ENCODE measurements at places on chromosomes 12 and 14.

DNA sequence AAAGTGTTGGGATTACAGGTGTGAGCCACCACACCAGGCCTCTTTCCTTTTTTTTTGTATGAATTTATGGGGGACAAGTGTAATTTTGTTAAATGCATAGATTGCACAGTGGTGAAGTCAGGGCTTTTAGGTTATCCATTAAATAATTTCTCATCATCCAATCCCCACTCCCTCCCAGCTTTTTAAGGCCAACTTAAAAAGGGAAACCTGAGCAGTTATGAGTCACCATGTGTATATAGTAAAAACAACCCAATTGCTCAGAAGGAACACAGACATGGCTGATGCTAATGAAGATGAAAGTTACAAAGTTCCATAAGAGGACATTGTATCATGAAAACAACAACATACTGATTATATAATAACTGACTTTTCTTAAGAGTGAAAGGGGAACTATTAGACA is 25.6 kb upstream of the ARID2 start:
- no peak for DNase-seq

DNA sequence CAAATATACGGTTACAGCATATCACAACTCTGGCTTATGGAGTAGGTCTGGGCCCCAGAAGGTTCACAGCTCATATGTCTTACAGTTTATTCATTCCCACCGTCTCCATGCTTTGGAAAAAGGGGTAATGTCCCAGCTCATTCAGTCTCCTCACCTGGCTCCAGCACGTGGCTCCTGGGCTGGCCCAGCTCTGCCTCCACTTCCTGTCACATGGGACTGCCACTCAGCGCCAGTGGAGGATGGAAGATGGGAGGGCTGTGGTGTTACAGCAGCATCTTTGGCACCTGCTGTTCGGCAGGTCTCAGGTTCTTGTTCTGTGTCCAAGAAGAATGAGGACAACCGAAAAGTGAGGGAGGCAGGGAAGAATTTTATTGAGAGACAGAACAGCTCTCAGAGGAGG is 216.3 kb upstream of the ATXN7L3B start:
- DNase-seq, result no peak

DNA sequence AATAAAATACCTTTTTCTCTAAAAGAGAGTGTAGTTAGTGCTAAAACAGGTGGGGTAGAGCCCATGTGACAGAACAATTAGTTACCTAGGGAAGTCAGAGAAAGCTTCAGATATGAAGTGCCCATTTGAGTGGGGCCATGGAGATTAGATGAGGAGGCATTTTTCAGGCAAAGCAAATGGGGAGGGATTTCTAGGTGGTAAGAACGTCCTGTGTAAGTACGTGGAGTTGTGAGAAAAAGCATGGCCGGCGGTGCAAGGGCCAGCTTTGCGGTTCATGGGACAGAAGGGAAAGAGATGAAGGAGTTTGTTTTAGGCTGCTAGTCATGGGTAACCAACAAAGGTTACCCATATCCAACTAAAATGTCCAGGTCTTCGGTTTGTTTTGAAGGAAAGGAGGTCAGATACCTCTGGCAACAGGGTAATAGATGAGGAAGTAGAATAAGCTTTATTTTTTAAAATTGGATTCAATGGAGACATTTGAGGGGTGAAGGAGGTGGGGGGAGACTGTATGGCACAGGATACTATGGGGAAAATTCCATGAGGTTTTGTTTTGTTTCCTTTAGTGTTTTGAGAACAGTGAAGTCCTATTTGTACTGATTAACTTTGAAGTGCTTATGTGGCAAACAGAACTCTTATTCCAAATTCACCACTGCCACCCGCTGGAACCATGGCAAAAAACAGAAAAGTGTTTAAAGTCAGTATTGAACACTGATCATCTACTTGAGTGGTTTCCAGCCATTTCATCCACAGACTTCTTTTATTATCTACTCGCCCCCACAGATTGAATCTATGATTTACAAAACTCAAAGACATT is 10.0 kb upstream of the SNRPF start:
- DNase-seq, result no peak

- DNase-seq, result no peak
Measured at GRCh38 chr12:95037906-95038305, 34.4 kb upstream of the NDUFA12 start.

DNA sequence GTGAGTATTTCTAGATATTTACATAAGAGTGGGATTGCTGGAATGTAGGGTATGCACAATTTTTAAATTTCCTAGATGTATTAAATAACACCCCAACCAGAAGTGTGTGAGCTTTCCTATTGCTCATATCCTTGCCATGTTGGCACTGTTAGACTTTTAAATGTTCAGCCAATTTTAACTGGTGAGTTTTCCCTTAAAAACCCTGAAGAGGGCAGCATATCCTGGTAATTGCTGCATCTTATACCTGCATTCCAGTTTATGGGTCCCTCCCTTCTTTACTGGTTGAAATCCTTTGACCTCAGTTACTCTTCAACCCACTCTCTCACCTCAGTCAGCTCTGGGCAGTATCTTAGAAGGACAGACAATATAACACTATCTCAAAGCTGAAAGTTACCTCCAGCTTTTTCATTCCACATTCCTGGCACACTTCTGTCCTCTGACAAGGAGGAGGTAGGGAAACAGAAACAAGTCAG is 270.6 kb downstream of the PAWR start:
- no peak for DNase-seq

DNA sequence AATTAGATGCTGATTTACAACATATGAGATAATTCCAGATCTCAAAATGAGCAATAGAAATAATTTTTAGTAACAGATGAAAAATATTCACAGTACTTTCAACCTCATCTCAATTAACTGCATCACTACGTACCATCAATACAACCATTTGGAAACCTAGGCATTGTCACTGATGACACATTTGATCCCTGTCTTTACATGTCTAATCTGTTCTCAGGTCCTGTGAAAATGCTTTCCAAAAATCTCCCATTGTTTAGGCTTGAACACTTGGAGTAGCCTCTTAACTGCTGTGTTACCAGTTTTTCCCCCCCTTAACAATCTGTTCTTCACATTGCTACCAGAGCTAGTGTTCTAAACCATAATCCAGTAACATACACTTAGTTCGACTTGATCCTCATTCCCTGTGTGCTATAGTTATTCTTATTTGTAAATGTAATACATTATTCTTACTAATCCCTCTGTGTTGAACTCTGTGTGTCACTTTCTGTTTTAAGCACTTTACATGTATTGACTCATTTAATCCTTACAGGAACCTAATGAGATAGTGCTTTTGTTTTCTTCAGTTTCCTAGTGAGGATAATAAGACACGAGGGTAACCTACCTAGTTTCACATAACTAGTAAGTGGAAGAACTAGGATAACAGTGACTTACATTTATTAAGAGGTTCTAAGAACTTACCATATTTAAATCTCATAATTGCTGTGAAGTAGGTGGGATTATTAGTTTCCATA is 41.7 kb downstream of the LARP4 start:
- no peak for DNase-seq

- DNase-seq, result no peak
Measured at GRCh38 chr14:72512925-72513324, 381.0 kb downstream of the DPF3 start.

- no peak for DNase-seq
Measured at GRCh38 chr14:89844508-89844907, 110.0 kb downstream of the EFCAB11 start.

GRCh38 chr12:63056649-63057048 is 94.4 kb downstream of the AVPR1A start:
- no peak for DNase-seq

- no peak for DNase-seq
Measured at GRCh38 chr12:14810167-14810952, 3.6 kb downstream of the SMCO3 start.

- no peak for DNase-seq
Measured at GRCh38 chr12:30678221-30678620, 17.4 kb downstream of the IPO8 start.

DNA sequence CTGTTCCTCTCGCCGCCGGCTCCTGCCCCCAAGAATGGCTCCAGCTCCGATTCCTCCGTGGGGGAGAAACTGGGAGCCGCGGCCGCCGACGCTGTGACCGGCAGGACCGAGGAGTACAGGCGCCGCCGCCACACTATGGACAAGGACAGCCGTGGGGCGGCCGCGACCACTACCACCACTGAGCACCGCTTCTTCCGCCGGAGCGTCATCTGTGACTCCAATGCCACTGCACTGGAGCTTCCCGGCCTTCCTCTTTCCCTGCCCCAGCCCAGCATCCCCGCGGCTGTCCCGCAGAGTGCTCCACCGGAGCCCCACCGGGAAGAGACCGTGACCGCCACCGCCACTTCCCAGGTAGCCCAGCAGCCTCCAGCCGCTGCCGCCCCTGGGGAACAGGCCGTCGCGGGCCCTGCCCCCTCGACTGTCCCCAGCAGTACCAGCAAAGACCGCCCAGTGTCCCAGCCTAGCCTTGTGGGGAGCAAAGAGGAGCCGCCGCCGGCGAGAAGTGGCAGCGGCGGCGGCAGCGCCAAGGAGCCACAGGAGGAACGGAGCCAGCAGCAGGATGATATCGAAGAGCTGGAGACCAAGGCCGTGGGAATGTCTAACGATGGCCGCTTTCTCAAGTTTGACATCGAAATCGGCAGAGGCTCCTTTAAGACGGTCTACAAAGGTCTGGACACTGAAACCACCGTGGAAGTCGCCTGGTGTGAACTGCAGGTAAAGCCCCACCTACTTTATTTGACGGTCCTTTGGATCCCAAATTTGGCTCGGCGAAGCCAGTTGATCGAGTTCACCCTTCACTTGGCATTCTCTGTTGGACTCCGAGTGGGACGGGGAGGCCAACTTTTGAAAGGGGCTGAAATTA is 1.5 kb downstream of the WNK1 start:
- no peak for DNase-seq

DNA sequence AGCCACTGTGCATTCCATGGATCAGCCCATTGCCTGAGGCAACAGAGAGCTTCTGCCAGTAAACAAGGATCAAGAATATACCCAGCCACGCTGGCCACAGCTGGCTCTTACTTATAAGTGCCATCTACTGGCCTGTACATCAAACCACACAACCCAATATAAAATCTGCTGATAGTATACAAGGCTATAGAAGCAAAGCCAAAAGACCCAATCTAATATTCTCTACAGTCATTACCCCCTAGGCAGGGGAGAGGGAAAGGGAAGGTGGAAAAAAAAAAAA is 4.4 kb upstream of the FAM186B start:
- DNase-seq, result no peak

DNA sequence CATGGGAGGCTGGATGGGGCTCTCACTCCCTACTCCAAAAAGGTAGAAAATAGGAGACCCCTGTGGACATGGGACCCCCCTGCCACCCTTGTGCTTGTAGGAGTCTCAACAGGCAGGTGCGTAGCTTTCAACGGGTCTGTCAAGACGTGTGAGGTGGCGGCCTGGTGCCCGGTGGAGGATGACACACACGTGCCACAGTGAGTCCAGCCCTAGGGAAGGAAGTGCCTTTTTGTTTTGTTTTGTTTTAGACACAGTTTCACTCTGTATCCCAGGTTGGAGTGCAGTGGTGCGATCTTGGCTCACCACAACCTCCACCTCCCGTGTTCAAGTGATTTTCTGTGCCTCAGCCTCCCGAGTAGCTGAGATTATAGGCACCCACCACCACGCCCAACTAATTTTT is 12.9 kb downstream of the P2RX4 start:
- no peak for DNase-seq

GRCh38 chr12:94289461-94290312 is 141.3 kb downstream of the PLXNC1 start:
- no peak for DNase-seq

DNA sequence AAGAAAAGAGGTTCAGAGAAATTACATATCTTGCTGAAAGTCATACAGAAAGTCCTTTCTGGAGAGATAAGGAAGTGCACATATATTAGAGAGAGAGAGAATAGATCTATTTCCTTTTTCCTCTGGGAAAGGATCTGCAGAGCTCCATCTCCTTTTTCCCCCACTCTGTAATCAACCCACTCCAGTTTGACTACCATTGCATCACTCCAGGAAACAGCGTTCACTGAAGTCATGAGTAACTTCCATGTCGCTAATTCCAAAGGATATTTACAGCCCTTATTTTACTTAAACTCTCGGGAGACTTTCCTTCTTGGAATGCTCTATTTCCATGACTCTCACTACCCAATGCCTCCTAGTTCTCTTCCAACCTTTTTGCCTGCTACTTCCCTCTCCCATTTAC is 72.5 kb upstream of the PARP11 start:
- no peak for DNase-seq

- DNase-seq, result no peak
Measured at GRCh38 chr14:63652406-63652805, 10.7 kb upstream of the WDR89 start.

GRCh38 chr12:109793411-109793810 is 39.8 kb downstream of the TRPV4 start:
- no peak for DNase-seq

GRCh38 chr14:94161981-94162380 is 12.1 kb upstream of the PPP4R4 start:
- no peak for DNase-seq

GRCh38 chr12:40099423-40099853 is 6.4 kb downstream of the SLC2A13 start:
- DNase-seq, result no peak

GRCh38 chr12:52446367-52447045 is 5.4 kb downstream of the KRT6B start:
- DNase-seq, result no peak

DNA sequence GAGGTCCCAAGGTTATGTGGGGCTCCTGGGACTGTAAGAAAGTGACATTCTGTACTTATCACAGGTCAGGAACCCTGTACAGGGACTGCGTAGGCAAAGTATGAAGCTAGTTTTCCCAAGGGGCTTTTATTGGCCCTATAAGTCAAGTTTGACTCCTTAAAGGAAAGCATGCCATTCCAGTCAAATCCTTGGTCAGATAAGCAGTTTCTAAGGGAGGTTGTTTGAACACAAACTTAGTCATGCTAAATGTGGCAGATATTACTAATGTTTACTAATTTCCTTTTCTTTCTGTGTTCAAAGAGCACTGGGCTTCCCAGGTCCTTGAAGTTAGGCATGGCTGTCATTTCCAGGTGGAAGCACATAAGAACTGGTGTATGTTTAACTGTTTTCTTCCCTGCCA is 472.4 kb downstream of the ATP23 start:
- no peak for DNase-seq

GRCh38 chr12:104667139-104667538 is 210.4 kb downstream of the CHST11 start:
- DNase-seq, result no peak

GRCh38 chr12:2298556-2299200 is 245.9 kb downstream of the CACNA1C start:
- no peak for DNase-seq

GRCh38 chr14:63705561-63706070 is 22.2 kb downstream of the SGPP1 start:
- DNase-seq, result no peak

Data from esophagus squamous epithelium (tissue), 5 donors.